T follicular helper cell (primary cell): ENCODE measurements at places on chromosomes 13 and 19.
A peak's percentile ranks its signal among the peaks of the same experiment; 100 is the strongest.

GRCh38 chr19:19224852-19225494 is 13.2 kb downstream of the NCAN start:
- peak; percentile 63 for DNase-seq

DNA sequence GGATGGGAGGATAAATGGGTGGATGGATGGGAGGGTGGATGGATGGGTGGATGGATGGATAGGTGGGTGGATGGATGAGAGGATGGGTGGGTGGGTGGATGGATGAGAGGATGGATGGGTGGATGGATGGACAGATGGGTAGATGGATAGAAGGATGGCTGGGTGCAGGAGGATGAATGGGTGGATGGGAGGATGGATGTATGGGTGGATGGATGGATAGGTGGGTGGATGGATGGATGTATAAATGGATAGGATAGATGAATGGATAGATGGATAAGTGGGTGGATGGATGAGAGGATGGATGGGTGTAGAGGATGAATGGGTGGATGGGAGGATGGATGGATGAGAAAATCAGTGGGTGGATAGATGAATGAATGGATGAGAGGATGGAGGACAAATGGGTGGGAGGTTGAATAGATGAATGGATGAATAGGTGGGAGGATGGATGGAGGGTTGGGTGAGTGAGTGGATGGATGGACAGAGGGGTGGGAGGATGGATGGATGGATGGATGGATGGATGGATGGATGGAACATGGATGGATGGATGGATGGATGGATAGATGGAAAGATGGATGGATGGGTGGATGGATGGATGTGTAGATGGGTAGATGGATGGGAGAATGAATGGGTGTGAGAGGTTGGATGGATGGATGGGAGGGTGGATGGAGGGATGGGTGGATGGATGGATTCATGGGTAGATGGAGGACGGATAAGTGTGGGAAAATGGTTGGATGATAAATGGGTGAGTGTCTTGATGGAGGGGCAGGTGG is 35.9 kb upstream of the ONECUT3 start:
- DNase-seq, result no peak

DNA sequence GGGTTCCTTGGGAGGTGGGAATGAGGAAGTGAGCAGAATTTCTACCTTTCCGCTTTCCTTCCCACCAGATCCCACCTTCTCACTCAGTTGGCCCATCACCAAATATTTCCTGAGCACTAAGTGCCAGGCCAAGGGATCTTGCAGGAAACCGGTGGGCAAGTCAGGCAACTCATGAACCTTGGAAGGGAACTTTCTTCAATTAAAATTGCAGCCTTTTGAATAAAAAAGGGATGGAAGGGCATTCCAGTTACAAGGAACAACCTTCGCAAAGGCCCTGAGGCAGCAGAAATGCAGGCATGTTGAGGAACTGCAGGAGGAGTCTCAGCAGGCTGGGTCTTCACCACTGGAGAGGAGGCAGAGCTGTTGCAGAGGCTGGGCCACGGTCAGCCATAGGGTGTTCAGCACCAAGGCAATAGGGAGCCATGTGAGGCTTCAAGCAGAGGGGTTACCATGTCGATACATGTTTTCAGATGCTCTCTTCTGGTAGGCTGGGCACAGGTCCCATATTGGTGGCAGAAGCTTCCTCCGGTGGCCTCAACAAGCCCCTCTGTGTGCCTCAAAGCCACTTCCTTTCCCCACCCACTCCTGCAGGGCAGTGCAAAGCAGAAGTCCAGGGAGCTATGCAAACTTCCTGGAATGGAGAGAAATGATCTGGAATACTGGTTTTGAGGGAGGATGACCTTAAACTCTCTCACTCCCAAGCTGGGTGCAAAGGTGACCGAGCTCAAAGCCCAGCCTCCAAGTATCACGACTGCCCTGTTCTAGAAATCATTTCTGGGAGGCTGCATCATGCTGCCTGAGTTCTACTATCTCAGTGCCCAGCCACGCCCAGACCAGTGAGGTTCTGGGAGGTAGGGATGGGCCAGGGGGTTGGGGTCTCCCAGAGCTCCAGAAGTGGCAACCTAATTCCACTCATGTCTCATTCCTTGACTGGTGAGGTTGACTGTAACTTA is at the start of gene FUT6:
TSS of gene FUT6 (minus strand) at position 638 of the 953 bp plus-strand sequence. CDS start 7,135 bp downstream, outside the sequence.
- DNase-seq, result no peak

DNA sequence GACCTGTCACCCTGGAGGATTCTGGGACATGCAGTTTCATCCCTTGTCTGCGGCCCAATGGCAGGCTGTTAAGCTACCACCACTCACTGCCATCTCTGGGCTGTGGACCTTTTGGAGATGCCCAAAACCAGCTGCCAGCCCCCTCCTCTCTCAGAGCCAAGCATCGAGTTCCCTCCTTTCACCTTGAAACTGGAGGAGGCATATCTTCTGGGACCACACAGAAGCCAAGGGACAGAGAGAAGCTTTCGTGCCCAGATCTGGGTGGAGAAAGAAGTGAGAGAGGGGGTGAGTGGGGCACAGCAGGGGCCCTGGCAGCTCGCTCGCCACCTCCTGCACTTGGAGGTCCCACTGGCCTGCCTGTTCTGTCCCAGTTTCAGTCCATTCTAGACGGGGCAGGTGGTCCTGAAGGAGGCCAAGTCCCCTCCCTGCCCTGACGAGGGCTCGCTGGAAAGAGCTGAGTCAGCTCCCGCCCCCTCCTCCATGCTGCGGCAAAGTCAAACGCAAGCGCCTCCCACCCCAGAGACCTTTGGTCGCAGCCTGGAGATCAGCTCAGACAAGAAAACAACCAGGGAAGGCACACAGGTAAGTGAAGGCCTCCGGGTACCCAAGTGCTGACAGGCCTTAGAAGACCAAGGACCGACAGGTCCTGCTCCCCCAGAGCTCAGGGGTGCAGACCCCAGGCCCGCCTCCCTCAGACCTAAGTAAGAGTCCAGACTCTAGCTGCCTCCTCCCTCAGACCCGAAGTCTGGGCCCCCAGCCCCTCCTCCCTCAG is 3.8 kb downstream of the BCAT2 start:
- DNase-seq, result no peak

DNA sequence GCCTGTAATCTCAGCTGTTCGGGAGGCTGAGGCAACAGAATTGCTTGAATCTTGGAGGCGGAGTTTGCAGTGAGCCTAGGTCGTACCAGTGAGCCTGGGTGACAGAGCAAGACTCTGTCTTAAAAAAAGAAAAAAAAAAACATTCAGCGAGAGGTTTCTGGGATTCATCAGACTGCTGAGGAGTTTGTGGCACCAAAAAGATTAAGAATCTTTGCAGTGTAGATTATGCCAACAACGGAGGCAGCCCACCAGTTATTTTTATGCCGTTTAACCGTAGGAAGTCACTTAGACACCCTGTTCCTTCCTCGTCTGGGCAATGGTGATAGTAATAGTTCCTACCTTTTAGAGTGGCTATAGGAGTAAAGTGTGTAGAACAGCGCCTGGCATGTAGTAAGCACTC is 2.5 kb downstream of the COX6B1 start:
- no peak for DNase-seq

GRCh38 chr13:110238818-110239195 is 68.2 kb downstream of the COL4A1 start:
- DNase-seq, result no peak

DNA sequence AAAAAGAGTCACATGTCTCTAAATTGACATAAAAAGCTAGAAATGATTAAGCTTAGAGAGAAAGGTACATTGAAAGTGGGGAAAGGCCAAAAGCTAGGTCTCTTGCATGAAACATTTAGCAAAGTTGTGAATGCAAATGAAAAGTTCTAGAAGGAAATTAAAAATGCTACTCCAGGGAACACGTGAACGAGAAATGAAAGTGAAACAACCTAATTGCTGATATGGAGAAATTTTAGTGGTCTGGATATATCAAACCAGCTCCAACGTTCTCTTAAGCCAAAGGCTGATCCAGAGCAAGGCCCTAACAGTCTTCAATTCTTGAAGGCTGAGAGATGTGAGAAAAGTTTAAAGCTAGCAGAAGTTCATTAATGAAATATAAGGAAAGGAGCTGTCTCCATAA is 419.8 kb downstream of the SLITRK6 start:
- no peak for DNase-seq

DNA sequence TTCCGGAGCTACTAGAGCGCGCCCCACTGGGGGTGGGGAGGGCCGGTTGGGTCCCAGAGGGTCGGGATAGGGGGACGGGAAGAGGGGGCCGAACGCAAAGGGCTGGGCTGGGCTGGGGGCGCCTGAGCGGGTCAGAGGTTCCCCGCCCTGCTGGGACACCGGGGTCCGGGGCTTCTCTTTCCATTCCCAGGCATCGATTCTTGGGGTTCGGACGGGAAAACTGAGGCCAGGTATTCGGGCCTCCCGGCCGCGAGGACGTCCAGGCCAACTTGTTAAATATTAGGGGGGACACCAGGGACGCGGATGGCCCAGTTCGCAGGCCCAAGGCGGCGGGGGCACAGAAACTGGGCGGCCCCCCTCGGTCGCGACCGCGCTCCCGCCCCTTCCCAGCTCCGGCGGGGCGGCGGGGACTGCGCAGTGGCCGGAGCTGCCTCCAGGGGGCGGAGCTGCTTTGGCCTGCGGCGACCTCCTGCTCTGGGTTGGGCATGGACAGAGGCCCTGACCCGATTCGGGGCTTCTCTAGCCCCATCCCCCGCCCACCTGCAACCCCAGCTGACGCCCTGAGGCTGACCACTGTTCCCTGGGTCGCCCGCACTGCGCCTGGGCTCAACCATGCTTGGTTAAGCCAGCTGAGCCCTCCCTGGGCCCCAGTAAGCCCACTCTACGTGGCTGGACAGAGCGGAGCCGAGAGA is 1.2 kb upstream of the KLF16 start:
- no peak for DNase-seq

- DNase-seq, result no peak
These were observed 32.5 kb downstream of the DLEU7 start for GRCh38 chr13:50810998-50811397.

GRCh38 chr19:17420475-17420924 is 653 bp downstream of the MVB12A start:
- DNase-seq, result no peak

DNA sequence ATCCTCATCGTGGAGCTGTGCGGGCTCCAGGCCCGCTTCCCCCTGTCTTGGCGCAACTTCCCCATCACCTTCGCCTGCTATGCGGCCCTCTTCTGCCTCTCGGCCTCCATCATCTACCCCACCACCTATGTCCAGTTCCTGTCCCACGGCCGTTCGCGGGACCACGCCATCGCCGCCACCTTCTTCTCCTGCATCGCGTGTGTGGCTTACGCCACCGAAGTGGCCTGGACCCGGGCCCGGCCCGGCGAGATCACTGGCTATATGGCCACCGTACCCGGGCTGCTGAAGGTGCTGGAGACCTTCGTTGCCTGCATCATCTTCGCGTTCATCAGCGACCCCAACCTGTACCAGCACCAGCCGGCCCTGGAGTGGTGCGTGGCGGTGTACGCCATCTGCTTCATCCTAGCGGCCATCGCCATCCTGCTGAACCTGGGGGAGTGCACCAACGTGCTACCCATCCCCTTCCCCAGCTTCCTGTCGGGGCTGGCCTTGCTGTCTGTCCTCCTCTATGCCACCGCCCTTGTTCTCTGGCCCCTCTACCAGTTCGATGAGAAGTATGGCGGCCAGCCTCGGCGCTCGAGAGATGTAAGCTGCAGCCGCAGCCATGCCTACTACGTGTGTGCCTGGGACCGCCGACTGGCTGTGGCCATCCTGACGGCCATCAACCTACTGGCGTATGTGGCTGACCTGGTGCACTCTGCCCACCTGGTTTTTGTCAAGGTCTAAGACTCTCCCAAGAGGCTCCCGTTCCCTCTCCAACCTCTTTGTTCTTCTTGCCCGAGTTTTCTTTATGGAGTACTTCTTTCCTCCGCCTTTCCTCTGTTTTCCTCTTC is 6.3 kb downstream of the MYADM start:
- DNase-seq, result no peak

GRCh38 chr13:70666883-70667556 is 558.8 kb upstream of the KLHL1 start:
- DNase-seq, result no peak

GRCh38 chr13:96636001-96636709 is 358.1 kb downstream of the OXGR1 start:
- DNase-seq, result no peak

DNA sequence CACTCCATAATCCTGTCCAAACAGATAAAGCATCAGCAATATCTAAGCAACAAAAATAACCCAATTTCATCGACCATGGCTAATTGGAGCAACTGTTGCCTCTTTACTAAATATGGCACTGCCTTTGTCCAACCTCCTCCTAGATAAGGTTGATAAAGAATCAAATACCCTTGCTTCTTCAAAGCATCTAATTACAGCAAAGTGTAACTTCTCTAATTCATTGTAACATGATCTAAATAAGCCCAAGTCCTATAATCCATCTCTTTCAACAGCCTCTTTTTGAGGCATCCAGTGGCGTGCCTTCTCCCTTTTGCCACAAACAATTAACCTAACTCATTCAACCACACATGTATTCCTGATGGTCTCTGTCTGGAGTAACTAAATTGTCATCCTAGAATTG is 81.7 kb upstream of the KLHL1 start:
- DNase-seq, result no peak

DNA sequence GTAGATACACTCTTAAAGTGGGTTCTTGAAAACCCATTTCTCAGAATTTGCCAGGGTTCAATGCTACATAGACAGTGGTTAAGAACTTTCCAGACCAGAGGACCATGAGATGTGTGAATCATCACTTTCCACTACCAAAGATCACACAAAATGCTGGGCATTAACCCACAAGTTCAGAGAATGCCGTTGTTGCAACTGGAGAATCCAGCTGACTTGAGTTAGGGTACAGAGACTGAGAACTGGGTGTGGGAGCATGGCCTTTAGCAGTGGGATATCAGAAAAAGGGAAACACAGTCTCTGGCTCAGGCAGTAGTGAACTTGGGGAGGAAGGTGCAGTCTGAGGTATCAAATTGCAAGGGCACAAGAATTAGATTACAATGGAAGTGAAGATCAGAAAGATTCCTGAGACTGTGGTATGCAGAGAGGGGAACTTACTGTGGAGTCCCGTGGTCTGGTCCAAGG is 51.5 kb upstream of the WDFY2 start:
- DNase-seq, result no peak

DNA sequence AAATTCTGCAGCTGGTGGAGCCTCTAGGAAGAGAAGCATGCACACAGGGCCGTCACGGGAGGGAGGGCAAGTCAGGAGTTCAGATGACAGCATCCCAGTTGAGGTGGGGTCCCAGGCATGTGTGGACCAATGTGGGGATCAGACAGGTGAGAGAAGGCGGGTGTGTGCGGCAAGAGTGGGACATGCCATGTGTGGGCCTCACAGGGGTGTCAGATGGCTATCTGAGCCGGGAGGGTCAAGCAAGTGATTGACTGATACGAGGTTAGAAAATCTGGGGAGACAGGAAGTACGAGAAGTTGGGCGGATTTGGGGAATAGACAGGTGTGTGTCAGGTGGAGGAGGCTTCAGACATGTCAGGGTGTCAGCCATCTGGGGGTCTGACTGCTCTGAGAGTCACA is 8.9 kb downstream of the RASGRP4 start:
- DNase-seq, result no peak
